Left forelimb (tissue), 1 donor: ENCODE measurements at places on chromosomes 5 and 9.

DNA sequence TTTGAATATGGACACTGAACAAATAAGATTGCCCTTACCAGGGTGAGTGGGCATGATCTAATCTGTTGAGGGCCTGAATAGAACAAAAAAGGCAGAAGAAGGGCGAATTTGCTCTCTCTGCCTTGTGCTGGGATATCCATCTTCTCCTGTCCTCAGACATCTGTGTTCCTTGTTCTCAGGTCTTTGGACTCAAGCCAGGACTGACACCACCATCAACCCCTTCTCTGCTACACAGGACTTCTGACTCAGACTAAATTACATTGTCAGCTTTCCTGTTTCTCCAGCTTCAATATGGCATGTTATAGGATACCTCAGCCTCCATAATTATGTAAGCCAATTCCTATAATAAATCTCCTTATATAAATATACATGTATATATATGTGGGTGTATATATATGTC lies 40.8 kb upstream of the SLCO6A1 start:
- DNase-seq: no peak

DNA sequence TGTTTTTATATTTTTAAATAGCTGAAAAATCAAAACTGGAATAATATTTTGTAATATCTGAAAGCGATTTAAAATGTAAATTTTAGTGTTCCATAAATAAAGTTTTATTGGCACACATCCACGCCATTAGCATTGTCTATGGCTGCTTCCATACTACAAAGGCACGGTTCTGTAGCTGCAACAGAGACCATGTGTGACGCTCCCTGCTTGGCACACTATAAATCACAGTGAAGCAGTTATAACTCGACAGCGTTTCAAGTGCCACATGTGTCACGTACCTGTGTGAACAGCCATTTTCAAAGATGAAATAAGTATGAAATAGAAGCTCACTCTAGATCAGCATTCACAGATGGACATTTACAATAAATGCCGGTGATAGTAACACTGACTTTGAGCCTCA lies 810.1 kb upstream of the WWC1 start:
- DNase-seq: no peak

DNA sequence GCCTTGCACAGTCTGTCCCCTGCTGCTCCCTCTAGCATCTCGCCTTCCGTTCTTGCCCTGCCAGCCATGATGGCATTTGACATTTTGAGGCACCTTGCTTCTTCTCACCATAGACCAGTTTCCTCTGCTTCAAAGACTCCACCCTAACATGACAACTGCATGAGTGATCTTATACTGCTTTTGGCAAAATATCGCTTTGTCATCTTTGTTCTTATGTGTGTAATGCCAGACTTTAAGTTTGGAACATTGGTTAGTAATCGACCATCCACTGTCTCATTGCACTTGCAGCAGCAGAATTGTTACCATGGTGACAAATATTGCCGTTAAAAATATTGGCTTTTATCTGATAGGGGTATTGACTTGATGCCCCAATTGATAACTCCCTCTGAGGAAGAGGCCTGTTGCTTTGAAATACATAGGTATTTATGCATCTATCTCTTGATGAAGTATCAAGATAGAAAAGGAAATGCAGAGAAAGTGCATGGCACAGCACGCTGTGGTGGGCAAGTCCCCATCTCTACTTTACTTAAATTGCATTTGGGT lies 6.8 kb downstream of the GARIN3 start:
- DNase-seq: no peak

DNA sequence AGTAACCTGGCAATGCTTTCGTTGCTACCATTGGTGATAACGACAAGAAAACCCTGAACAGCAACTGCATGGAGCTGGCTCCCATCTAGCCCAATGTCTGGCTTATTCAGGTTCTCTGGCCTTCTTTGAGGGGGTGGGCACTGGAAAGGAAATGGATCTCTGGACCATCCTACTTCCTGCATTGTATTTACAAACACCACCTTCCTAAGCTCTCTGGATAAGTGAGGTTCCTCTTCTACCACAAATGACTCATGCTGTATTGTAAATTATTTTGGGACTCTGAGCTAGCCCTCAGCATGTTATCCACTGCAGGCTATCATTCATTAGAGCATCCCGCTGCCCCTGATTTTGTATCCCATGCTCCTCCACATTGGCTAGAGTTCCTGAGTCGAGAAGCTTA lies 136.9 kb upstream of the KLF9 start:
- no peak for DNase-seq

GRCh38 chr5:139637438-139638089 lies 10.6 kb upstream of the CXXC5 start:
- DNase-seq: peak; percentile 96

- DNase-seq: no peak
These were observed 84.5 kb upstream of the CER1 start for GRCh38 chr9:14806941-14807520.

DNA sequence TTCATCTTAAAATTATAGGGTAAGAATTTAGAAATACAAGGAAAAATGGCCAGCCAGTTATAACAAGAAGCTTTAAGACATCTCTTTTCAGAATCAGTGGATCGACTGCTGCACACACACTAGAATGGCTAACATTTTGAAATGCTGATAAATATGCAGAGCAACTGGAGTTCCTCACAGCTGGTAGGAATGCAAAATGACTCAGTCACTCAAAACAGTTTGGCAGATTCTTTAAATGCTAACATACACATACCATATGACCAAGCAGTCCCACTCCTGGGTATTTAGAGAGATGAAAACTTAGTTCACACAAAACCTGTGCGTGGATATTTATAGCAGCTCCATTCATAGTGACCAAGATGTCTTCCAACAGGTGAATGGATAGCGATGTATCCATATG lies 23.2 kb upstream of the PSAT1 start:
- DNase-seq: no peak

GRCh38 chr9:129895376-129896268 lies 60.4 kb downstream of the USP20 start:
- DNase-seq: no peak

- DNase-seq: no peak
These were observed 60.1 kb downstream of the AOPEP start for GRCh38 chr9:94786586-94786985.

DNA sequence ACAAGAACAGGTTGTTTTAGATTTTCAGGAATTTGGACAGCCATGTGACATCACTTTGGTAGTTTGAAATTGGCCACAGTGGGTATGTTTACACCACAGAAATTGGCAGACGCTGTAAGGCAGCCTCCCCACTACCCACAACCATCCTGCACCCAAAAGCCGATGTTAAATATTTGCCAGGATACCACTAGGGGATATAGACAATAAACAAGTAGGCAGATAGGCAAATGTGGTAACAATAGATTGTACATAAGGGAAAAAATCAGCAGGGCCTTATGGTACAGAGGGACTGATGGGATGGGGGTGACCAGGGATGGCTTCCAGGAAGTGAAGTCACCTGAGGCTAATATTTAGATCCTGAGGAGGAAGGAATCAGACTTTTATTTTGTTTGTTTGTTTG lies 31.1 kb upstream of the DUSP1 start:
- DNase-seq: no peak

GRCh38 chr5:59597690-59598546 lies 295.6 kb downstream of the PDE4D start:
- no peak for DNase-seq

DNA sequence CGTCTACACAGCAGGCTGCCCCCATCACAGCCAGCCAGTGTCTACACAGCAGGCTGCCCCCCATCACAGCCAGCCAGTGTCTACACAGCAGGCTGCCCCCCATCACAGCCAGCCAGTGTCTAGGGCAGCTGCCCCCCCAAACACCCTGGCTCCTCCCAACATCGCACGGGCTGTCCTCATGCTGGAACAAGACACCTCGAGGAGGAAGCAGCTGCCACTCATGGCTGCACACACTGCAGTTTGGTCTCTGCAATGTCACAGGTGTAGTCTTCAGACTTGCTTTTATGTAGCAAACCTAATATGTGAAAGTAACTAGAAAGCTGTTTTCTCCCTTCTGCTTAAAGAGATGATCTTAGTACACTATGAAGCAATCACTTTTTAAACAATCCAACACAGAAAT lies 9.7 kb downstream of the LRRC14B start:
- DNase-seq: peak; percentile 12

- DNase-seq: no peak
These were observed 100.1 kb downstream of the ARHGEF28 start for GRCh38 chr5:73726071-73726470.

DNA sequence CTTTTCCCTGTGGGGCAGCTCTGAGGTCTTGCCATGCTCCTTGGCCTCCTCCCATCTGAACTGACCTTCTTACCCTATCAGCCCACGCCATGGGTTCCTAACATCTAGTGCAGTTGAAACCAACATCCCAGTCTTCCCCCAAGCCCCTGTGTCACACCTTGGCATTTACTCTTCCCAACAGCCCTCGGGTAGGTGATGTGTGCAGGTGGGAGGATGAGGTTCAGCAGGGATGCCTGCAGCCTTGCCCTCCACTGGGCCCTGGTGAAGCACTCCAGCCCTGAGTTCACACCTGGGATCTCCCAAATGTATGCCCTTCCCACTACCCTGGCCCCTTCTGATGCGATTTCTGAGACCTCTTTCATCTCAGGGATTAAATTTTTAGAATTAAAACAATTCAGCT lies 15.5 kb downstream of the IRX2 start:
- peak; percentile 14 for DNase-seq

- DNase-seq: no peak
These were observed 13.4 kb downstream of the AK8 start for GRCh38 chr9:132864691-132865090.
